ENCODE measurements at places on chromosomes 6 and 20.

GRCh38 chr6:11214901-11215300 is 17.6 kb downstream of the NEDD9 start:
- DNase-seq, result no peak

- no peak for DNase-seq
Observed at GRCh38 chr6:5206920-5207561, 53.7 kb downstream of the LYRM4 start.

GRCh38 chr20:47290008-47290407 is 66.5 kb downstream of the ZMYND8 start:
- DNase-seq, result no peak

- DNase-seq, result no peak
Observed at GRCh38 chr6:85436411-85436810, 13.5 kb upstream of the NT5E start.

GRCh38 chr6:88236612-88237360 is 70.6 kb upstream of the CNR1 start:
- no peak for DNase-seq

GRCh38 chr20:3572151-3572550 is 91.0 kb downstream of the GFRA4 start:
- no peak for DNase-seq
